ENCODE measurements at places on chromosomes 12 and 14. TPM values are rescaled to one million over a fixed set of nuclear protein-coding genes. Genes with fewer than 3 reads are reported as not detected.

DNA sequence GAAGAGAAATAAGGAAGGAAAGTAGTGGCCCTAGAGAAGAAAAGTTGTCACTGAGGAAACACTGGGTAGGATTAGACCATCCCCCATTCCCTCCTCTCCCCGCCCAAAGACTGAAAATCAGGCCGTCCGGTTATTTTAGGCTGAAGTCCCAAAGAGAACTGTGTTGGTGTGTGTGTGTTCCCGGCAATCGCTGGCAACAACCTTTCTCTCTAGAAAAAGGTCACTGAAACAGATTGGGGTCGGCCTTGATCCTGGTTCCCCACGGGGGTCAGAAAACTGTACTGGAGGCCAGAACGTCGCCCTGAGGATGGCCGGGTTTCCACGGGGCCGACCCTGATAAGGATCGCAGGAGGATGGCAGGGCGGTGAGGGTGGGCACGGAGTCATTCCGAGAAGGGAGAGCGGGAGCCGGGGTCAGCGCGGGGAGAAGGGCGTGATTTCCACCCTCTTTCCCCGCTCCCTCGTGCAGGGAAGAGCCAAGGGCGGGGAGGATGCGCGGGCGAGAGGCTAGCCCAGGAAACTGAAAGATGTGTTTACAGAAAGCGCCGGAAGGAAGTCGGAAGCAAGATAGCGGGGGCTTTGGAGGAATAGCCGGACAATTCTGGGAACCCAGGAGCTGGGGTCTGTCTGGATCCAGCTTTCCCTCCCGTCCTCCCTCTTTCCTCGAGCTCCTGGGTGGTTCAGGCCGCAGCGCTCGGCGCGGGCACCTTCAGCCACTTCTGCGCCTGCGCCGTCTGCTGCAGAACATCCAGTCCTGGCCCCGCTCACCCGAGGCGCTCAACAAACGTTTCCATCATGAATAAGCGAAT lies 25.3 kb upstream of the SPTLC2 start:
- peak; percentile 92 for DNase-seq

DNA sequence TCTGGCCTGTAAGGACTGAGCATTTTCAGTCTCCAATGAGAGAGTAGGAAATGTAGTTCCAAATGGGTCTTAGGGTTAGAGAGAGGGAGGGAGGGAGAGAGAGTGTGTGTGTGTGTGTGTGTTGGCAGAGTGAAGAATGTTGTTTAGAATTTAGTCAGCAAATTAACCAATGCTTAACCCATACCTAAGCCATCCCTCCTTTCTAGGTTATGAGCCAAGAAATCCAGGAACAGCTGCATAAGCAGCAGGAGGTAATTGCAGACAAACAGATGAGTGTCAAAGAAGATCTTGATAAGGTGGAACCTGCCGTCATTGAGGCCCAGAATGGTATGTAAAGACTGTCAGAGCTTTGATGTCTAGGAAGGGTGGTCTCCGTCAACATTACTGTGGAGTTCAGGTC lies 56.9 kb downstream of the HSP90AA1 start:
- DNase-seq: no peak

DNA sequence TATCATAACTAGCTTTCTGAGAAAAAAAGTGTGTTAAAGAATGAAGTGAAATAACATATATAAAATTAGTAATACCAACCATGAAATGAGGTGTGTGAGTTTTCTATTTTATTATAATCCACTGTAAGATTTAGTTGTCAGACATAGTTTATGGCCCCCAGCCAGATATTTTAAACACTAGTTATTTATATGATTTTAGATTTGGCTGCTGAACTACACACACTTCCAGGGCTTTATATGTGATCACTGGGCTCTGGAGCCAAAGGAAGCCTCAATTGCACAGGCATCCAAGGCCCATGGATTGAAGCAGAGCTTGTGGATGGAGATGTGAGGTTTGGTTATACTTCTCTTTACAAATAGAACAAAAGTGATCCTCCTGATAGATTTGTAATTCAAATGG lies 48.7 kb upstream of the CNTN1 start:
- no peak for DNase-seq

DNA sequence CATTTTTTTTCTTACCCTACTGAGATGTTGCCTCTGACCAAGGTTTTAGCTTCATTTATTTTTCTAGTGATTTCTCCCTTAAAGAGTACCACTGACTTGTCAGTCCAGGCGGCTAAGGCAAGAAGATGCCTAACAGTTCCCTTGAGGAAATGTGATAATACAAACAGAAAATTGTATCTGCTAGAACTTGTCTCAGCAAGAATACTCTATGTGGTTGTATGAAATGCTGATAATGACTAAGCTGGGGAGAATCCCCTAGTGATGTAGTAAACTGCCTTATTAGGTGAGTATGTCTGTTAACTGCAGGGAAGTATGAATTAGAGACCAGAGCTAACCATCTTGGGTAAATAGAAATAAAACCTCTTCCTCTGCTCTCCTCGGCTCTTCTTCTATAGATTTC lies 6.7 kb downstream of the C12orf54 start:
- no peak for DNase-seq

DNA sequence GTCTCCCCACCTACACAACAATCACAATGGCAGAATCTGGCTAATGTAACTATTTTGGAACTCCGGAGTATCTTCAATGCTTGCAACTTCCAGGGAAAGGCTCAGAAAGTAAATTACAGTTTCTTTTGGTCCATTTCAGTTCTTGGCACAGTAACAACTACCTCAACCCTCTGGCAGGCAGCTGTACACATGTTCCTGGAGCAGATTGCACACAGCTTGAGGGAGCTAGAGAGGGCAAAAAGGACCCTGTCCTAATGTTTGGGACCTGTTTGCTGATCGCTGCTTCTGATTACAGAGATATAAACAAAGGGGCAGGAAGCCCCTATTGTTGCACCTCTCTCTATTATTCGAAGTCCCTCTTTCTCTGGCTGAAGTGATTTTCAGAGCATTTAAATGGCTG lies 35.2 kb upstream of the SLC38A1 start:
- DNase-seq: no peak

TMEM253 gene
- not detected for total RNA-seq

RERG gene
- 70.5 TPM for total RNA-seq

CHFR gene
- 53.4 TPM for total RNA-seq

SIX6 gene
- total RNA-seq: not detected

All from aorta (tissue), 5 donors.